ENCODE measurements at places on chromosomes 11 and 22. TPM values are rescaled to one million over a fixed set of nuclear protein-coding genes. Genes with fewer than 3 reads are reported as not detected.

DNA sequence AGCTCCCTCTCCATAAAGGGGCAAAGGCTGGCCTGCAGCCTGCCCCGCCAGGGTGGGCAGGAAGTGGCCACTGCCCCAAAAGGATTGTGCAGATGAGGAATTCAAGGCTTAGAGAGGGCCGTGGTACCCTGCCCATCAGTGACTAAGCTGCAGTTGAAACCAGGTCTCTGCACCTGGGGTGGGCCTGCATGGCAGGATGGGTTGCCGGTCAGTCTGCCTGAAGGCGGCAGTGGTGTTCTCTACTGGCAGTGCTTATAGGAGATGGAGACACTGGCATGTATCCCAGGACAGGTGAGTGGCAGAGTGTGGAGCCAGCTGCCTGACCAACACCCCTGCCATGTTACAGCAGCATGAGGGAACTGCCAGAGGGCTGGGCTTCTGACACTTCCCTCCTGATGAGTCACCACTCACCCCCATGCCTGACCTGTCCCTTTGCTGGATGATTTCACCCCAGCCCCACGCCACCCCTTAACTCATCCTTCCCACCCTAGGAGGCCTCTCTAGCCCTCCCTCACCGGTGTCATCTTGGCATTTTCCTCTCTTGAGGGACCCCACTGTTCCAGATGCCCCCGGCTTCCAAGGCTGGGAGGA is 70.2 kb upstream of the LMO1 start:
- DNase-seq: no peak

- DNase-seq: no peak
These were observed 110.6 kb downstream of the ETS1 start for GRCh38 chr11:128476729-128477128.

DNA sequence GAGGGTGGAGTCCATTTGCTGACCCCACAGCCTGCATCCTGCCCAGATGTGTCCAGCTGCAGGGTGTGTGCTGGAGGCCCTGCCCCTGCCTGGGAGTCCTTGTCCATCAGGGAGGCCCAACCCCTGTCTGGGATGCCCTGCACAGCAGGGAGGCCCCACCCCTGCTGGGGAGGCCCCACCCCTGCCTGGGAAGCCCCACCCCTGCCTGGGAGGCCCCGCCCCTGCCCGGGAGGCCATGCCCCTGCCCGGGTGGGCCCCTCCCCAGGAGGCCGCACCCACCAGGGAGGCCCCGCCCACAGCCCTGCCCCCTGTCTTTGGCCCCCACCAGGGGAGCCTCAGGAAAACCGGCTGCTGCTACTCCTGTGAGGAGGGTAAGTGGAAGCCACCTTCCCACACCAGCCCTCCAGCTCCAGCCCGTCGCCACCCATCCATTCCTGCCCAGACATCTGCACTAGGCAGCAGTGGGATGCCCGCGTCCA is 37.2 kb downstream of the MUC5B start:
- DNase-seq: no peak

GRCh38 chr11:95641495-95641894 is 148.1 kb downstream of the FAM76B start:
- DNase-seq: no peak

SIK3 gene
- 53.4 TPM for total RNA-seq

CCDC15 gene
- 1.1 TPM for total RNA-seq

GRCh38 chr11:57459164-57460021 is 935 bp upstream of the RTN4RL2 start:
- DNase-seq: no peak

DNA sequence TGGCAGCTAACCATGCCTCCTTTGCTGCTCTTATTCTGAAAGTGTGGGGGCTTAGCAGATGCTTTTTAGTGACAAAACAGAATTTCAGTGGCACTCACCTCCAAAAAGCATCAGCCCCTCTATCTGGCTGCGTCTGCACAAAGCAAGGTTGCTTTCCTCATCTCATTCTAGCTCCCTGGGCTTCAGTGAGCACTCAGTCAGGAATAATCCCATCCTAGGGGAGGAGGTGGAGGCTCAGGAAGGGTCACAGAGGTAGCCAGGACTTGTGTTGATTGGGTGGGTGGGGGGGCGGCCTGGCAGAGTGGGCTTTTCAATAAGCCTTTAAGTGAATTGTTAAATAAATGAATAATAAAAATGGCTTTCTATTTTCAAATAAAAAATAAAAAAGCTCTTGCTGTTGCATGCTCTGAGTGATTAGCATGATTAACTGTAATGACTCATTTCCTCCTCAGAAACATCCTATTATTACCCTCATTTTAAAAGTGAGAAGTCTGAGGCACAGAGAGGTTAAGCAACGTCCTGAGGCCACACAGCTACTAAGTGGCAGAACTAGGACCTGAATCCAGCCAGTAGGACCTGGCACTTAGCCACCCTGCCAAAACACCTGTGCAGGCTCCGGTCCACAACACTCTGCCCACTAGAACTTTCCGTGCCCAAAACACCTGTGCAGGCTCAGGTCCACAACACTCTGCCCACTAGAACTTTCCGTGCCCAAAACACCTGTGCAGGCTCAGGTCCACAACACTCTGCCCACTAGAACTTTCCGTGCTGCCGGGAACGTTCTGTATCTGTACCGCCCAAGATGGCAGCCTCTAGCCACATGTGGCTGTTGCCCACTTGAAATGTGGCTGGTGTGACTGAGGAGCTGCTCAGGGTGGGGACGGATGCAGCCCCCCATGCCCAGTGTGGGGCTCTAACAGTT is 5.5 kb downstream of the B3GAT1 start:
- DNase-seq: peak; percentile 36

DNA sequence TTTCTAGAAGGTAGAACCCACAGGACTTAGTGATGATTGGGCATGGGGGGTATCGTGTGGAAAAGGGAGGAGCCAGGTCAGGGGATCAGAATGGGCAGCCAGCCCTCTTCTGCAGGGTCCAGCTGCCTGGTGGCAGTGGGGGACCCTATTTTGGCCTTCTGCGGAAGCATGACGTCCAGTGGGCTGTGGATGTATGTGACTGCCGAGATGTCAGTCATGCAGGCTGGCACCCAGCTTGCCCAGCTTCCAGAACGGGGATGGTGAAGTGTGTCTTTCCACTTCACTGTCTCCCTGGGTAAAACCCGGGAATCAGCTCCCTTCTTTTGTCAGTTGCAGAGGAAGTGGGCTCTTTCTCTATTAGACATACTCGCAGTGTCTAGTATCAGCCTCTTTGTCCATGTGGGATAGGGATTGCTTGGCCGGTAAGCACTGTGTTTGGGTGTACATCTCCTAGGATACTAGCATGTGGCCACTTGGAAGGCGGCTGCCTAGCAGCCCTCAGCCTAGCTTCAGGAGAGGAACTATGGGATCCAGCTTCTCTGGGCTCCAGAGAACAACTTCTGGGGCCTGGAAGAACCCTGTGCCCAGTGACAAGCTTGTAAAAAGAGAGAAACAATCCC is 51.4 kb downstream of the GRIK4 start:
- DNase-seq: peak; percentile 59

DNA sequence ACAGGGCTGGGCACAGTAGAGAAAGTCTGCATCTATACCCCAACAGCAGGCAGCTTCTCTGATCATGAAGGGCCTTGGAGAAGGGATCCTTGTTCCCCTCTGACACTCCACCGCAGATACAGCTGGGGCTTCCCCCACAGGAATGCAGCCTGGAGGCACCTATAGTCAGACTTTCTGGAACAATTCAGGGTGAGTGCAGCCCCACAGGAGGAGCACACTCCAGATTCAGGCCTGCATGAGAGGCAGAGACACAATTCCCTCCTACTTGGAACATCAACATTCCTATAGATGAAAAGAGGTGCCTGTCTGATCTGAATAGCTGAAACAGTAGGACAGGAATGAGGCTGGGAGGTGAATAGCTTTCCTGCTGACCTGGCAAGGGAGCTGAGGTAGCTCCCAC is 1298.0 kb upstream of the CNTN5 start:
- DNase-seq: no peak

DNA sequence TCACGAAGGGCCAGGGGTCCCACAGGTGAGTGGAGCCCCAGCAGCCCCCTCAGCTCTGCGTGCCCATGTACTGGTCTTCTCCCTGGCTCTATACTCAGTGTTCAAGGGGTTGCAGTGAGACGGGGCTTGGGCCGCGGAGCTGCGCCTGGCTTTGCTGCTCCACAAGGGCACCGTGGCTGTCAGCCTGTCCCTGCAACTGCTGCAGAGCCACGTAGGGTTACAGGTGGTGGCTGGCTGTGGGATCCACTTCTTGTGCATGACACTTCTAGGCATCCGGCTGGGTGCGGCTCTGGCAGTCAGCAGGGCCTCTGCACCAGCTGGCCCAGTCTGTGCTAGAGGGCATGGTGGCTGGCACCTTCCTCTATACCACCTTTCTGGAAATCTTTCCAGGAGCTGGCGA is 14.3 kb downstream of the MTFP1 start:
- no peak for DNase-seq

DNA sequence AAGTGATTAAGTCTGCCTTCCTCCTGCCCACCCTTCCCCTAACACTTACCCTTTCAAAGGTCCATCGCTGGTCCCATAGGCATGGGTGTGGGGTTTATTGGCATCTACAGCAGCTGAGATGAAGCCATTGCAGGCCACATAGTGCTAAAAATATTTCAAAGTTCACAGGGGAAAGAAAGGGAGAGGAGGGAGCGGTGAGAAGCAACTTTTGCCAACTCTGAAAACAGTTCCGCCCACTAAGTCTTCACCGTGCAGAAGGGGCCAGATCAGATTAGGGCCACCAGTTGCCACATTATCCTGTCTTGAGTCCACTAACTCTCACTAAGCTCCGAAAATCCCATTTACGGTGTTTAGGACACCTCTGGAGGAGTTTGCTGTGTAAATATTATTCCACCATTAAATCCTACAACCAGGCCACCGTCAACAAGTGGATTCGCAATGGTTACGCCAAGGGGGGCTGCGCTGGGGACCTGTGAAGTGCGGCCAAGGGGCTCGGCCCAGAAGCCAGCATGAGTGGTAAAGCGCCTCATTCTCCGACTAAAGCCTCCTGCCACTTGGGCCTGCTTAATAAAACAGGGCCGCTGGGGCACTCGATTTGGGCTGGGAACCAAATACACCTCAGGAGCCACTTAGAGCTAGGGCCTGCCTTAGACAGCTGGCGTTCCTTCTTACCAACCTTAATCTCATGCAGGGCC is 534.9 kb downstream of the MIAT start:
- DNase-seq: no peak

DNA sequence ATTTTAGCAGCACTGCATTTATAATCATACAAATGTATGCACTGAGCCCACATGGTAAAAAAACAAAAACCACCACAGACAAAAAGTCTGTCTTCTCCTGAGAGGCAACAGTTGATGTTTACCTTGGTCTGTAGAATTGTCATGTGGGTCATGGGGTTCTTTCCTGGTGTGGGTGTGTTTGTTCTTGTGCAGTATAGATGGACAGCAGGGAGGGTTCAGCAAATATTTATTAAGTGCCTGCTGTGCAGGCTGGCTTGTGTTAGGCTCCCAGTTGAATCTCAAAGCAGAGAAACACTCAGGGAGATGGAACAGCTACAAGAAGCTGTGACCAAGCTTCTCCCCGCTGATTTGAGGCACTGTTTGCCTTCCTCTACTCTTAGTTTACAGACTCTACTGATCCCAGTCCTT is 82.2 kb downstream of the PISD start:
- peak; percentile 2 for DNase-seq

DNA sequence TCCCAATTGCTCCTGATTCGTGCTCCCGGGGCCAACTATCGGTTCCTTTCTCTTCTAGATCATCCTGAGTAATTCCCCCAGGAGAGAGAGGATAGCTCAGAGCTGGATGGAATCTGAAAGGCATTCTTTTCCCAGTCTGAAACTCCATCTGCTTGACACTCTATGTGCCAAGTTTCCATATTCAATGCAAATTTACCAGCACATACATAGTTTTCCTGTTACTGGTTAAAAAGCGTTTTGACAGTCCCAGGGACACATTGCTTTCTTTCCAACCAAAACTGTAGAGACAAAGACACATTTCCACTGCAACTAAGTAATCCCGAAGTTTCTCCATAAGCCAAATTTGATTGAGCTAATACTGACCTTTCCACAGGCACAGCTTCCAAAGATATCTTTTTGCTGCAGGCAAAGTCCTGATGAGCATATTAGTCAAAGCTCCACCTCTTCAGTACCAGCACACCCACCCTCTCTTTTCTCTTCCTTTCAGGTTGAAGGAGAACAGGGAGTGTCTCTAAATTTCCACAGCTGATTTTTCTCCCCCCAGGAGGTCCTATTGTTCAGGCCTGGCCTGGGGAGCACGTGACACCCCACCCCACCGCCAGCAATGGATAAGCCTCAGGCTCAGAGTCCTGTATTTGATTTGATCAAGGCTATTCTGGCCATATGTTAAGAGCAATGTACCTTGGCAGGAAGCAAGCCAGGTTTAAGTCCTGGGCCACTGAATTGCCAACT is 9.7 kb upstream of the ANKK1 start:
- DNase-seq: no peak

SNX32 gene
- 0.65 TPM for total RNA-seq

DNA sequence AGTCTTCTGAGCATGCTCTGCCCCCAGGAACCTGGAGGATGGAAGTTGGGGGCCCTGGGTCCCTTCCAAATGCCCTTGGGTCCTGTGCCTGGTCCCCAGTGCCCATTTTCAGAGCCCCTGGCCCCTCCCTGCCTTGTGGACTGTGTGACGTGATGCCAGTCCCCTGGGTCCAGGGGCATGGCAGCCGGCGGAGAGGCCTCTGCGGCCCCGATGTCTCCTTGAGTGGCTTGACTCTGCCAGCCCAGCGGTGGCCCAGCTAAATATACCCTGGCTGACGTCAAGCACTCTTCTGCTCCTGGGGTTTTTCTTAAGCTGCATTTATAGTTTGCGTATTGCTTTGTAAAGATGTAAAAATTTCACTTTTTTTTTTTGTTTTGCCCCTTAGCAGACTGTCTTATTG is 35.2 kb upstream of the PARVG start:
- no peak for DNase-seq

DNA sequence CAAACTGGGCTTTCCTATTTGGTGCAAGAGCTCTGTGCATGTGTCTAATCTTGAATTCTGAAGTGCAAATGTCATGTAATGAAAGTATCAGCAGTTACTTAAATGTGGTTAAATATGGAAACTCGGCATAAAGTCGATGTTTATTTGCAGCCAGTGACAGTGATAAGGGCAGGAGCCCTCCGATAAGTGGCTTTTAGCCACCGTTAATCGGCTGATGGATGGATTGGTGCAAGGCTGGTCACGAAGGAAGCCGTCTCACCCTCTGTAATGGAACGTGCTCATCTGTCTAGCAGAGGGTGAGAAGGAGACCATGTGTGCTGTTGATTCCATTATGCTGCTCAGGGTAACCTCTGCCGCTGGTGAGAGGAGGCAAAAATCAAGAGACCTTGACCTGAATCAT is 121.8 kb upstream of the PAX6 start:
- DNase-seq: no peak

- no peak for DNase-seq
These were observed 189.1 kb downstream of the ADAMTS15 start for GRCh38 chr11:130637566-130637965.

Measured in posterior vena cava (tissue), 2 donors.